ENCODE measurements at places on chromosomes 5 and 9. TPM values are rescaled to one million over a fixed set of nuclear protein-coding genes. Genes with fewer than 3 reads are reported as not detected.

Gene COL23A1
- total RNA-seq = not detected

Gene SLC34A1
- total RNA-seq = not detected

GRCh38 chr5:45491368-45491767, 204.8 kb downstream of the HCN1 start:
- DNase-seq = no peak
- H3K4me1 ChIP-seq = no peaks in the 10 kb centered on the region
- no peaks in the 10 kb centered on the region for H3K36me3 ChIP-seq
- H3K27me3 ChIP-seq = no peaks in the 10 kb centered on the region

Gene SPINK5
- not detected for total RNA-seq

- H3K36me3 ChIP-seq = peaks cover 4% of the 10 kb centered on the region
Observed at GRCh38 chr9:100425758-100426157, 1.2 kb upstream of the MSANTD3 start.

Gene EXOSC2
- 49.6 TPM for total RNA-seq

Gene C6
- total RNA-seq = not detected

DNA sequence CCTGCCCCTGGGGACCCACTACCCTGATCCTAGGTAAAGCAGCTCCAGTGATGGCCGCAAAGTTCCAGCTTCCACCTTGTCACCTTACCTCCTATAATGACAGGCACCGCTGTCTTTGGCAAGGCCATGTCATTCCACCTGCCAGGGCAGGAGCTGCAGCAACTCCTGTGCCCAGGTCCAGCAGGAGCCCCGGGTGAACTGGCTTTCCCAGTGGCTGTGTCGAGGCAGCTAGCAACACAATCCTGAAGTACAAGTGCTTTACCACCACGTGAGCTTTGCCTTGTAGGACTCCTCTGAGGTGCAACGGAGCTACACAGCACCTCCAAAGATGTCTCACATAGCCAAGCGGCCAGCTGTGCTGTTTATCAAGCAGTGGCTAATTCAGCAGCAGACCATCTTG, 20.7 kb upstream of the MGAT1 start:
- H3K4me3 ChIP-seq = no peak overlapping the region
- no peak for DNase-seq
- H3K27me3 ChIP-seq = no peaks in the 10 kb centered on the region
- no peak overlapping the region for H3K27ac ChIP-seq

DNA sequence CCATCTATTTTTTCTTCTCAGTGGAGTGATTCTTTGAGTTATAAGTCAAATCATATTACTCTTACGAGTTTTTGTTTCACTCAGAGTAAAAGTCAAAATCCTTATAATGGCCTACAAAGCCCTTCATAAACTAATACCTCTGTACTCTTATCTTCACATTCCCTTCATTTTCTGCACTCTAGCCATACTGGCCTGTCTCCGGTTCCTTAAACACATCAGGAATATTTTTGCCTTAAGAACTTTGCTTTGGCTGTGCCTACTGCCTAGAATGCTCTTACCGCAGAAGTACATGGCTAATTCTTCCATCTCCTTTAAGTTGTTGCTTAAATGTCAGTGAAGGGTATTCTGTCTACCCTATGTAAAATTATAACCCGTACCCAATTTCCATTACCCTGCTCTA, 132.9 kb upstream of the GRHPR start:
- H3K27ac ChIP-seq = peak overlapping the region; percentile 90
- peaks cover 18% of the 10 kb centered on the region for H3K36me3 ChIP-seq
- peak overlapping the region; percentile 69 for H3K4me3 ChIP-seq

- H3K27ac ChIP-seq = no peak overlapping the region
- H3K4me1 ChIP-seq = peaks cover 11% of the 10 kb centered on the region
- H3K27me3 ChIP-seq = peaks cover 35% of the 10 kb centered on the region
- no peak for DNase-seq
Observed at GRCh38 chr9:132993511-132993939, 15.0 kb downstream of the GFI1B start.

Gene IL12B
- total RNA-seq = 0.73 TPM

Gene AHRR
- total RNA-seq = 6.1 TPM

DNA sequence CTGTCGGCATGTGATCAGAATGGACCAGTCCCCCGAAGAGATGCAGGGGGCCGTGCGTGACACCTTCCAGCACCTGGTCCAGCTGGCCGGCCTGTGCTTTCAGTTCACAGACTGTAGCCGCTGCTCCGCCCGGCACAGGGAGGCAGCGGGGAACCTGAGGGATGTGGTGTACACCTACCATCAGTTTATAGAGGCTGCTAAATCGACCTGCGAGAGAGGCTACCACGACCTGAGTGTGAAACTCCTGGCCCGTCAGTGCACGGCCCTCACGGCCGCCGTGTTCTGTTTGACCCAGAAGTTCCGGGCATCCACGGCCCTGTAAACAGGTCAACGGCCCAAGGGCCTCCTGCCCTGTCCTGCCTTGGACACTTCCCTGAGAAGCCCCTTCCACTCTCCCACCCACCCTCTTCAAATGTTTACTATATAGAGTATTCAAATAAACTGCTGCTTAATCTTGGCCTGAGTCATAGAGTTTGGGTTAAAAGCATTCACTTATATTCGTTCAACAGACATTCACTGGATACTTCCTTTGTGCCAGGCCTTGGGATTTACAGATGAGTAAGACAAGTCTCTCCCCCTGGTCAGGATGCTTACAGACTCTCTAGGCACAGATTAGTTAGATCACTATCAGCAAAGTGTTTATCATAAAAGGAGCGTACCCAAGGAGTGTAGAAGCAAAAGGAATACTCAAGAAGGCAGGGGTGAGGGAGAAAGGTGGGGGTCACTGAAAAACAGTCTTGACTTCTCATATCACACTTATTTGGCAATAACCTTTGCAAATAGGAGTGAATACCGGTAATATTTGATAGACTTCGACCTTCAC, 6.9 kb upstream of the TRMT10B start:
- H3K4me3 ChIP-seq = no peak overlapping the region
- no peak for DNase-seq
- H3K4me1 ChIP-seq = no peaks in the 10 kb centered on the region
- H3K36me3 ChIP-seq = no peaks in the 10 kb centered on the region

Gene KIF4B
- not detected for total RNA-seq

- peaks cover 3% of the 10 kb centered on the region for H3K27me3 ChIP-seq
- no peak overlapping the region for H3K27ac ChIP-seq
- no peak overlapping the region for H3K4me3 ChIP-seq
- no peak for DNase-seq
- H3K4me1 ChIP-seq = peaks cover 16% of the 10 kb centered on the region
Observed at GRCh38 chr9:74554751-74555419, 57.8 kb downstream of the RORB start.

Gene MAST4
- 17.2 TPM for total RNA-seq

DNA sequence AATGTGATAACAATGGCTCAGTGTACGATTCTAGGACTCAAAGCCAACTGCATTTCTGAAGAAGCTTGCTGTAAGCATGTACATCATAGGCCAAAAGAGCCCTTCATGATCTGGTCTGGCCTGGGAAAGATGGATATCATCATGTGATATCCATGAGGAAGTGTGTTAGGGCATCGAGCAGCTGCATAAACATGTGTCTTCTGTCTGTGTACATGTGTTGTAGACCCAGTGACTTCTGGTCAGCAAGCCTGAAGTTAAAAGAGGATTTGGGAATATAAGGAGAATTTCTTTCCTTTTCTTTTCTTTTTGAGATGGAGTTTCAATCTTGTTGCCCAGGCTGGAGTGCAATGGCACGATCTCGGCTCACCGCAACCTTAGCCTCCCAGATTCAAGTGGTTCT, 15.5 kb upstream of the NAA35 start:
- no peaks in the 10 kb centered on the region for H3K36me3 ChIP-seq
- peaks cover 26% of the 10 kb centered on the region for H3K27me3 ChIP-seq
- no peak for DNase-seq

Gene ARL14EPL
- total RNA-seq = not detected

Gene OSMR
- not detected for total RNA-seq

Gene ACOT12
- not detected for total RNA-seq

Gene EGFLAM
- not detected for total RNA-seq

DNA sequence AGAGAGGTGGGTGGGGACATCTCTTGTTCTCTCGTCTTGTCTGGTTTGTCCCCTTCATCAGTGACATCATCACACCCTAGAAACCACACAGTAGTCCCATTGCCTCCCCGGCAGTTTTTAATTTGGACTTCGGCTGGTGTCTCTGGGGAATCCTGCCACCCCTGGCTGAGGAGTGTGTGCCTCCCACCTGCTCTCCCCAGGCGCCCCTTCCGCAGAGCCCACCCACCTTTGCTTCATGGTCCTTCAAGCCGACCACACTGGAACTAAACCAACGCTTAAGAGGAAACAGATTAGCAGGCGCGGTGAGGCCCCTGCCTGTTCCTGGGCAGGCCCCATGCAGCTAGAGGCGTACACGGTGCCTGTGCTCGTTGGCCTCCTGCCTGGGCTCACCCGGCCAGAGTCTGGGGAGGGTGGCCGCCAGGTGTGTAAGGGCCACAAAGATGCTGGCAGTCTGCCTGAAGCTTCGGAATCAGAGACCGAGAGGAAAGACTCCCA, 107.6 kb upstream of the SPRY4 start:
- peak overlapping the region; percentile 47 for H3K4me3 ChIP-seq
- no peak for DNase-seq
- H3K4me1 ChIP-seq = peaks cover 22% of the 10 kb centered on the region
- peak overlapping the region; percentile 62 for H3K27ac ChIP-seq
- H3K36me3 ChIP-seq = no peaks in the 10 kb centered on the region
- H3K27me3 ChIP-seq = no peaks in the 10 kb centered on the region

- no peak for DNase-seq
- no peaks in the 10 kb centered on the region for H3K27me3 ChIP-seq
- peaks cover 15% of the 10 kb centered on the region for H3K4me1 ChIP-seq
- H3K36me3 ChIP-seq = no peaks in the 10 kb centered on the region
Observed at GRCh38 chr5:83026930-83027687, 50.1 kb downstream of the TMEM167A start.

Gene LRRC19
- total RNA-seq = not detected

DNA sequence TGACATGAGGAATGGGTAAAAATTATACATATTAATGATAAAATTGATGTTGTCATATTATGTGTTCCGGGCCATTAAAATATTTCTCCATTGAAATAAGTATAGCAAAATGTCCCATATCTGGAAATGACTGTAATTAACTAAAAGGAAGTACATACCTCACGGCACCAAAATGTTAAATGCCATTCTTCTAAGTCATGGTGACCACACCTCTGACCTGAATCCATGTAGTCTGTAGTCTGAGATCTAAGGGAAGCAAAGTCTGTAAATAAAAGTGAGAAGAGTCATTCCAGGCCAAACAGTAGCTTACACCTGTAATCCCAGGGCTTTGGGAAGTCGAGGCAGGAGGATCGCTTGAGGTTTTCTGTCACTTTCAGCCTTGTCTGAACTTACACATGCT, 8.7 kb upstream of the GDA start:
- H3K27me3 ChIP-seq = peaks cover 16% of the 10 kb centered on the region
- no peaks in the 10 kb centered on the region for H3K4me1 ChIP-seq
- H3K4me3 ChIP-seq = no peak overlapping the region

- H3K27ac ChIP-seq = no peak overlapping the region
- DNase-seq = no peak
- H3K4me1 ChIP-seq = peaks cover 13% of the 10 kb centered on the region
- H3K36me3 ChIP-seq = no peaks in the 10 kb centered on the region
- H3K4me3 ChIP-seq = peak overlapping the region; percentile 73
Observed at GRCh38 chr9:17135295-17136160, 688 bp downstream of the CNTLN start.

DNA sequence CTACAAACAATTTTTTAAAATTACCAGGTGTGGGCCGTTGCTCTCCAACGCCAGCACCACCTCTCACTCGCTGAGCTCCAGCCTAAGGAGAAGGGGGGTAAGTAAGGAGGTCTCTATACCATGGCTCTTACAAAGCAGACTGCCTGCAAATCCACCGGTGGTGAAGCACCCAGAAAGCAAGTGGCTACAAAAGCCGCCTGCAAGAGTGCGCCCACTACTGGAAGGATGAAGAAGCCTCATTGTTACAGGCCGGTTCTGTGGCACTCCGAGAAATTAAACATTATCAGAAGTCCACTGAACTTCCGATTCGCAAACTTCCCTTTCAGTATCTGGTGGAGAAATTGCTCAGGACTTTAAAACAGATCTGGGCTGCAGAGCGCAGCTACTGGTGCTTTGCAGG, 46.0 kb downstream of the CDO1 start:
- no peak overlapping the region for H3K27ac ChIP-seq
- DNase-seq = no peak
- peaks cover 4% of the 10 kb centered on the region for H3K4me1 ChIP-seq
- H3K36me3 ChIP-seq = no peaks in the 10 kb centered on the region
- no peak overlapping the region for H3K4me3 ChIP-seq

DNA sequence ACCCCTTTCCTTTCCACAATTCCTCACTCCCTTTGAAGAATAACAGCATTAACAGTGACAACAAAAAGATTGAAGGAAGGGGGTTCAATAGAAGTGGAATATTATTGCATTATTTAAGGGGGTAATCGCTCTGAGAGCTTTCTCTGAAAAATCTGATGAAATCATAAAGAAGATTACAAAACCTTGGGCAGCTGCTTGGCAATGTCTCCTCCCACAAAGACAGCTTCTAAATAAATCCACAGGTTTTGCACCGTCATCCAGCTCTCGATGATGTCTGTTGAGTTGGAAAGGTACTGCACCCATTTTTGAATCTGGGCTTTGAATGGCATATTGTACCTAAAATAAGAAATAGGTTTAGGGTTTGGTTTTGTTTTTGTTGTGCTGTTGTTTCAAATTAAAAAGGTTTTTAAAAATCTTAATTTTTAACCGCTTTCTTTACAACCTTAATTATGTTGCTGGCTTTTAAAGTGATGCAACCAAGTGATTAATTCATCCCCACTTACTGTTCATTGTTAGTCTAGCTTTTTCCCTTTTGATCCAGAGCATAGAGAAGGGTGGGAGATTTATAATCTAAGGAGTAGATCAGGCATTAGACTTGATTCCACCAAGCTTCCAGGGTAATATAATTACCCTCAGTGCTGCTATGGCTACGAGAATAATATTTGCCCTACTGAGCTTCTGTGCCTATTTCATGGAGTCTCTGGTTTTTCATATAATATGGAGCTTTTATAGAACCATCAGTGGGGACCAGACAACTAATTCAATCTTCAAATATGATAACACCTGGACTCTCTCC, 85.0 kb downstream of the DNAH5 start:
- DNase-seq = no peak
- no peak overlapping the region for H3K4me3 ChIP-seq
- H3K27ac ChIP-seq = no peak overlapping the region
- no peaks in the 10 kb centered on the region for H3K36me3 ChIP-seq

DNA sequence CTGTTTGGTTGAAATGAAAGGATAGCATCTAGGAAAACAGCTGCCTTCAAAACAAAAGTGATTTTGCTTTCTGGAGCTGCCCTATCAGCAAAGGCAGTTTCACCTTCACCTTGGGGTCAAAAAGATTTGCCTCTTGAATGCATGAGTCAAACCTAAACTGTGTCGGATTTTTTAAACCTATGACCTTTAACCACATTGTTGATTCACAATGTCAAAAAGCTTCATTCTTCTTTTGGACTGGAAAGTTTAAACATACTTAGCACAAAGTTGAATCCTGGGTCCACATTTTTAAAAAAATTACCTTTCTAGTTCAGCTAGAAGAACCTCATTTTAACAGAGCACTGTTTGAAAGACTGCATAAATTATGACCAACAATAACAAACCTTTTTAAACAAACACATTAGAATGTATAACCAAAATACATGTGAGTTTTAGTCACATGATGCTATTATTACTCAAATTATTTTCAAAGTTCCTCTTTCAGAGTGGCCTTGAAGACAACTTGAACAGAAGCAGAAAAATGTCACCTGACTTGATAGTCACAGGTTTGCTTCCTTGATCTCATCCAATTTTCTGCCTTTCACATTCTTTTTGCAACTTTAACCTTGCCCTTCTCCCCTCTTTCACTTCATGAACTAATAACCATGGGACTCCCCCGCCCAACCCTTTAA, 109.7 kb upstream of the LHFPL2 start:
- peak overlapping the region; percentile 64 for H3K4me3 ChIP-seq
- no peak for DNase-seq
- peaks cover 2% of the 10 kb centered on the region for H3K36me3 ChIP-seq
- peaks cover 79% of the 10 kb centered on the region for H3K4me1 ChIP-seq
- H3K27ac ChIP-seq = peak overlapping the region; percentile 95
